ENCODE measurements at places on chromosomes 11 and 22.

DNA sequence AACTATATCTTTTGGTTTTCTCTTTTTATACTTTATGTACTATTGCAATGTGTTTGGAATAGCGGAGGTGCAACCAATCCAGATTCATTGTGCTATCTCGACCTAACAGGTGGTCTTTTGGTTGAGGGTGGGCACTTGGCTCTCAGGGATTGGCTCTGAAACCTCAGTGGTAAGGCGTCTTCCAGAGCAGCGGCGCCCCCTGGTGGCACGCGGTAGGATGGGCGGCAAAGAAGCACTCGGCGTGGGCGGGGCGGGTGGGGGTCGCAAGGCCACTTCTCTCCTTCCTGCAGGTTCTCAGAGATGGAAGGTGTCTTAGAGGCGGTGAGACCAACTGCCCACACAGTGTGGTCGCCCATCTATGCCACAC lies 19.2 kb upstream of the PLET1 start:
- DNase-seq = peak; percentile 77

DNA sequence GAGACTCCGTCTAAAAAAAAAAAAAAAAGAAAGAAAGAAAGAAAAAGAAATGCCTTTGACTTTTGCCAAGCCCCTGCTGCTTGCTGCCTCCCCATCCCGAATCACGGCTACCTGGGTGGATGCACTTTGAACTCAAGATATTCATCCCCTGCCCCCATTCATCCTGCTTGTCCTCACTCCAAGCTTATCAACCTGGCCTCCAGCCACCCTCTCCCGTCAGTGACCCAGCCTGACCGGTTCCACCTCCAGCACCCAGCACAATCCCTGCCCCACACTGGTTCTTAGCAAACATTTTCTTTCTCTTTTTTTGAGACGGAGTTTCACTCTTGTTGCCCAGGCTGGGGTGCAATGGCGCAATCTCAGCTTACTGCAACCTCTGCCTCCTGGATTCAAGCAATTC lies 44.4 kb downstream of the CYTH4 start:
- DNase-seq = no peak

- DNase-seq = no peak
Measured at GRCh38 chr11:122308226-122308625, 192.2 kb upstream of the BLID start.

GRCh38 chr11:107276077-107276476 lies 181.5 kb downstream of the CWF19L2 start:
- no peak for DNase-seq

DNA sequence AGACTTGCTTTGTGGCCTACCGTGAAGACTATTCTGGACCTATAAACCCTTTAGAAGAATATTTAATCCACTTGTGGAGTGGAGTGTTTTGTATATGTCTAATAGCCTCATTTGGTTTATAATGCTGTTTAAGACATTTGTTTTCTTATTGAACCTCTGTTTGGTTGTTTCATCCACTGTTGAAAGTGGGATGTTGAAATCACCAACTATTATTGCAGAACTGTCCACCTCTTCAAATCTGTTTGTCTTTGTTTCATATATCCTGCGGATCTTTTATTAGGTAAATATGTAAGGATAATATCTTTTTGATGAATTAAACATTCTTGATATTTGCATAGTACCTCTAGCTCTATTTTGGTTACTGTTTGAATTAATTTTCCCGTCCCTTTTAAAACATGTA lies 49.1 kb downstream of the XKR3 start:
- DNase-seq = no peak

DNA sequence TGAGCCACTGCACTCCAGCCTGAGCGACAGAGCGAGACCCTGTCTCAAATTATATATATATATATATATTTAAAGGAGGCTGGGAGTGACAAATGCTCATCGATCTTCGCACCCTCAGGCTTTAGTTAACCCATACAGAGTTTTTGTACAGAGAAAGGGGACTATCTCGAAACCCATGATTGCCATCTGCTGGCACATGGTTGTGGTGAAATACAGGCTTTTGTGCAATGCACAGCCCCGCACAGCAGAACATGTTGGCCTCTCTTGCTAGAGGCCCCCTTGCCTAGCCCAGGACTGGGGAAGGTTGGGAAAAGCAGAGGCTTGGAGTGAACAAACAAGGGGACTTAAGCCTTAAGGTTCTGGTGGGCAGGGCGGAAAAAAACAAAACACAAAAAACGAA lies 3.6 kb downstream of the MYBPC3 start:
- DNase-seq = peak; percentile 72

DNA sequence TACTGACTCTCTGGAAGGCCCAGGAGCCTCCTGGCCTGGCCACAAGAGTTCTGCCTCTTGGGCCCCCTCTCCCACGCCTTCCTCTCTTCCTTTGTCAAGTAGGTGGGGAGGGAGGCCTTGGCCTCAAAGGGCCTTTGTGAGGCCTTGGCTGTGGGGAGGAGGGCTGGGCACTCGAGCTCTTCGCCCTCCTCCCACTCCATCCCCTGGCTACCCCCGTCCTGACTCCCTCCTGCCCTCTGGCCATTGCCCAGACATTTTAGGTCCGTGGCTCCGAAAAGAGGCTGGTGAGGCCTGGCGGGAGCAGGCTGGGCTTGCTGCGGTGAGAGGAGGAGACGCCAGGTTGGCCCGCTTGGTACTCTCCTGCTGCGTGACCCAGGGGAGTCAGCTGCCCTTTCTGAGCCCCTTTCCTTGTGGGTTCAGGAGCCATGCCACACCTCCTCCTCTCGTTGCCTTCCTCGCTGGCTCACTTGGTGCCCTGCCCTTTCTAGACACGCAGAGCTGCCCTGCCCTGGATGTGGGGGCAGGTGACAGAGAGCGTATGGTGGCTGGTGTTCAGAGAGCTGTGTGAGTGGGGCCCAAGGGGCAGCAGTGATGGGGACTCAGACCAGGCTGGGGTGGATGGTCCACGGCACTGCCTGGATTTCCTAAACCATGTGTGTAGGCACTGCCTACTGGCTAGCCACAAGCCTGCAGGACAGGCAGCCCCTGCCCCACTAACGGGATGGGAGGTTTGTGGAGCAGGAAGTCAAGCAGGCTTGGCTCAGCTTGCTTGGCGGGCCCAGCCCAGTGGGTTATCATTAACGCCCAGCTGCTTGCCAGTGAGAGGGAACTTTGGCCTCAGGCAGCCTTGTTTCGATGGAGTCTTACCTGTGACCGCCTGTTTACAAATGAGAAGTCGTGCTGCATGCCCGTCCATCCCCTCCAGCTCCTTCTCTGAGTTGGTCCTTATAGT lies 15.8 kb upstream of the OMP start:
- DNase-seq = no peak

Measured in islet precursor cell (in vitro differentiated cells).